Gastroesophageal sphincter (tissue), 4 donors: ENCODE measurements at places on chromosomes 3 and 15.
A peak's percentile ranks its signal among the peaks of the same experiment; 100 is the strongest.

- ATAC-seq: peak; percentile 79
Measured at GRCh38 chr3:183287301-183287971, 34.4 kb downstream of the B3GNT5 start.

DNA sequence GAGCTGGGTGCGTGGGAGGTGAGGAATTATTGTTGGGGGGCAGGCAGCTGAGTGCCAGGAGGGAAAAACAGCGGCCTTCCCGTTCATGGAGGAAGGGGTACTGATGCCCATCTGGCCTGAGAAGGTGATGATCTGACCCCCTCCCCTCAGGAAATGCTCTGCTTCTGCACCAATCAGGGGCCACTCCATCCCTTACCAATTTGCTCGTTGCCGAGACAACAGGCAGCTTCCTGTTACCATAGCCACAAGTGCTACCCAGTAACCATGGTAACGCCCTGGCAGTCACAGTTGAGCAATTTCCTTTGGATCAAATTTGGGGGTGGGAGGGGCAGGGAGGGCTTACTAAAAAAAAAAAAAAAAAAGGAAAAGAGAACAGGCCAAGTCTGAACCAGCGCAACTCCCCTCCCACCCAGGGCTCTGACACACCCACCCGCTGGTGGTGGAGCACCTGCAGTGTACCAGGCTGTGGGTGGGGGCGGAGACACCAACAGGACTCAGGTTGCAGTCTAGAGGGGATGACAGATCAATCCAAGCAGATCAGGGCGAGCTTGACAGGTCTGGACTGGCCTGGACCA lies 13.7 kb downstream of the CELF6 start:
- no peak for ATAC-seq

DNA sequence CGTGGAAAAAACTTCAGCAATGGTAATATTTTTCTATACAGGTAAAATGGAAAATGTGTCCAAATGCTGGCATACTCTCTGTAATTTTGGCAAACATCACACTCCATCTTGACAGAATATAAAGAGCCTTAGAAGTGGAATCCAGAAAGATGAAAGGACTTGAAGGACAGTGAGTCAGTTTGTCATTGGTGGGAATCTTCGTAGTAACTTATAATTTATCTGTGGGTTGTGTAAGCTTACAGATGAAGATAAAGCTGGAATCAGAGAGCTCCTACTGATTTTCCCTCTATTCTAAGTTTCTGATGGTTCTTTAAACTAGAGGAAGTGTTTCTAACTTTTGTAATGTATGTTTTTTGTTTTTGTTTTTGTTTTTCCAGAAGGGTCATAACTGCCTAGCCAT lies 8.7 kb upstream of the PDZRN3 start:
- no peak for ATAC-seq

DNA sequence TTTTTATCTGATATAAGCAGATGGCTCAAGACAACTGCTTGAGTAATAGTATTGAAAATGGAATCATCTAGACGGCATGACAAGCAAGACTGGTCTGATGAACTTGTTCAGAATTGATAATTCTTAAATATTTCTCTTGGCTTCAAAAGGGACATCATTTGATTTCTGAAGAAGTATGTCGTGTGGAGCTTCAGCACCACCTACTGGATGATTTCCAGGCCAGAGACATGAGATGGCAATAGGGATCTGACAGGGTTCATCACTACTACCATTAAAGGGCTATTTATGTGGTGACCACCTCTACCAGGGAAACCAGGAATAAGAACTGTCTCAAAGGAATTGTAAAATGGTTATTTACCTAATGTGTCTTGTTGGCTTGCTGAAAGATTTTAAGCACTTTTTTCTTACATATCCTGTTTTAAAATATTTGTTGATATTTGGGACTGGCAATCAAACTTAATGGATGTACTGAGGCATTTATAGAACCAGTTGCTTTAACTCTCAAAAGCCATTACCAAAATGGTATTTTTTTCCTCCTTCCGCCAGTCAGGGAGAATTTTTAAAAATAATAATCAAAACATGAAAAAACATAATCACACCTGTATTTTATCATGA lies 99.5 kb upstream of the FAM98B start:
- no peak for ATAC-seq

GRCh38 chr3:194738254-194739093 lies 52.8 kb downstream of the FAM43A start:
- ATAC-seq: peak; percentile 67

GRCh38 chr3:140467104-140467577 lies 210.7 kb upstream of the TRIM42 start:
- ATAC-seq: no peak

GRCh38 chr3:11651900-11652299 lies 8.2 kb upstream of the VGLL4 start:
- ATAC-seq: no peak
